Head of caudate nucleus (tissue), 42 donors: ENCODE measurements at places on chromosomes 7 and 10.

DNA sequence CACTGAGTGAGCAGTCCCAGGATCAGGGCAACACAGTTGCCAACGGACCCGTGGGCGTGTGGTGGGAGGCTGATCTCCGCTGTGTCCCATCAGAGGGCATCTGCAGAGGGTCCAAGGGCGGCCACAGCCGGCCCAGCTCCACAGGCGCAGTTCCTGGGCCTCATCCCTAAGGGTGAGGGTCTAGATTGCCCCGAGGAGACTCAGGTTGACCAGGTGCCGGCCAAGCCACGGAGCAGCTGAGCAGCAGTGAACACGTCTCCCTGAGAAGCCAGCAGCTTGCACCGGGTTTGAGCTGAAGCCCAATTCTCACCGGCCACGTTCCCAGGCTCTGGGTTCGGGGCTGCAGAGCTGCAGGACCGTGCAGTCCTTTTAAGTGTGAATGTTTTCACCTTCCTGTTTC, 58.8 kb upstream of the ADGRA1 start:
- DNase-seq = no peak

- DNase-seq = no peak
Observed at GRCh38 chr10:15262036-15262713, 93.7 kb upstream of the NMT2 start.

GRCh38 chr7:2613931-2614600, 17.7 kb upstream of the TTYH3 start:
- DNase-seq = no peak

DNA sequence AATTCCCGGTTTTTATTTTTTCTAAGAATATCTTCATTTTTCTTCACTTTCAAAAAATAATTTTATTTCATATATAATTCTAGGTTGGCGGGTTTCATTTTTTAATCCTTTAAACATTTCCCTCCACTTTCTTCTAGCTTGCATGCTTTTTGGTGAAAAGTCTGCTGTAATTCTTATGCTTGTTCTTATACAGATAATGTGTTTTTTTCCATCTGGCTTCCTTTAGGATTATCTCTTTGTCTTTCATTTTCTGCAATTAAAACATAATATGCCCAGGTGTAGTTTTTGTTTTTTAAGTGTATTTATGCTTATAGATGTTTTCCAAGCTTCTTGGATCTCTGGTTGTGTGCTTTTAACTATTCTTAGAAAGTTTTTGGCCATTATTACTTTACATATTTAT, 341.3 kb upstream of the SEMA3C start:
- DNase-seq = no peak

- DNase-seq = no peak
Observed at GRCh38 chr10:15546606-15547005, 173.1 kb downstream of the ITGA8 start.

- DNase-seq = no peak
Observed at GRCh38 chr7:33926535-33926934, 21.2 kb downstream of the BMPER start.

DNA sequence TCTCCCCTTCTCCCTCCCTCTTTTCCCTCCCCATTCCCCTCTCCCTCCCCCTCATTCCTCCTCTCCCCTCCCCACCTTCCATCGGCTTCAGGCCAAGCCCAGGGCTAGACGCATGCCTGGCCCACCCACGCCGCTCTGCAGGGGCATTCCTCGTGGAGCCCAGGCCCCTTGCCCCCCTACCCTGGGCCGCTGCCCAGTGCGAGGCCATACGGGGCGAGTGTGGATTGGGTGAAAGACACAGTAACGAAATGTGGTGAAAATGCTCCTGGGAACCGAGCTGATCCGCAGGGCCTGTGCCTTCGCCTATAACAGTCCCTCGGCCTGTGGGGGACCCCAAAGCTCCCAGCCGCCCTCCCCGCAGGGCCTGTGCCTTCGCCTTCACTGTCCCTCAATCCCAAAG, 28.3 kb downstream of the ADGRA1 start:
- DNase-seq = no peak

GRCh38 chr10:6225263-6225814, 22.6 kb downstream of the PFKFB3 start:
- no peak for DNase-seq

GRCh38 chr10:71372882-71373495, 23.7 kb upstream of the CDH23 start:
- DNase-seq = peak; percentile 64

DNA sequence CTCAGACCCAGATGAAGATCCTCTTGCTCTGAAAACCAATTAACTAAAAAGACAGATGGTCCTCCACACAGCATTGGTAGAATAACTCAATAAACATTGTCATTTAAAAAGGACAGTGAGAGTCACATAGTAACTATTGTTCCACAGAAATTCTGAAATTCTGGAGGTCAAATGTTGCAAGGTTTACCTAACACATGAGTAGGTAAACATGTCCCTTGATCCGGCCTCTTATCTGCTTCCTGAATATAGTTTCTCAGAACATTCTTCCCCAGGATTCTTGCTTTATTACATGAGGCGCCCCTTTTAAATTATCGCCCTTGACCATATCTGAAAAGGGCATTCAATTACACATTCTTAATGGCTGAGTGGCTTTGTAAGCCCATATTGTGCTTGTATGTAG, 270.7 kb downstream of the SEMA3D start:
- DNase-seq = no peak

GRCh38 chr7:131046246-131046645, 281.4 kb upstream of the MKLN1 start:
- no peak for DNase-seq

DNA sequence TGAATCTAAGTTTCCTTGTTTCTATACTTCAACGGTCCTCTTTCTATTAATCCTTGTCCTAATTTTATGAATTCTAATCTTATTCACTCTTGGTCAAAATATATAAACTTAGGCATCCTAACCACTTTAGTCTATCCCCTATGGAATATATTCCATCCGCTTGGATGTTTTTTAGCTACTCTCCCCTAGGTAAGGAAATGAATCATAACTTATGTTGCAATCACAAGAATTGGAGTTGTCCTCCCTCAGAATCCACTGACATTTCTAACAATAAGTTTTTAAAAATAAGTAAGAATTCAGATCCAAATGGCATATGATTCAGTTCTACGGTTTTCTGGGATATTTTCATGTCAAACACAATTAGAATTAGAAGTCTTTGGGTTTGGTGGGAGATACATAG, 1081.6 kb downstream of the SORCS1 start:
- no peak for DNase-seq

GRCh38 chr10:43806831-43807640, 158.4 kb upstream of the ZNF32 start:
- no peak for DNase-seq

- DNase-seq = no peak
Observed at GRCh38 chr10:42637142-42637541, 1.2 kb downstream of the ZNF33B start.

DNA sequence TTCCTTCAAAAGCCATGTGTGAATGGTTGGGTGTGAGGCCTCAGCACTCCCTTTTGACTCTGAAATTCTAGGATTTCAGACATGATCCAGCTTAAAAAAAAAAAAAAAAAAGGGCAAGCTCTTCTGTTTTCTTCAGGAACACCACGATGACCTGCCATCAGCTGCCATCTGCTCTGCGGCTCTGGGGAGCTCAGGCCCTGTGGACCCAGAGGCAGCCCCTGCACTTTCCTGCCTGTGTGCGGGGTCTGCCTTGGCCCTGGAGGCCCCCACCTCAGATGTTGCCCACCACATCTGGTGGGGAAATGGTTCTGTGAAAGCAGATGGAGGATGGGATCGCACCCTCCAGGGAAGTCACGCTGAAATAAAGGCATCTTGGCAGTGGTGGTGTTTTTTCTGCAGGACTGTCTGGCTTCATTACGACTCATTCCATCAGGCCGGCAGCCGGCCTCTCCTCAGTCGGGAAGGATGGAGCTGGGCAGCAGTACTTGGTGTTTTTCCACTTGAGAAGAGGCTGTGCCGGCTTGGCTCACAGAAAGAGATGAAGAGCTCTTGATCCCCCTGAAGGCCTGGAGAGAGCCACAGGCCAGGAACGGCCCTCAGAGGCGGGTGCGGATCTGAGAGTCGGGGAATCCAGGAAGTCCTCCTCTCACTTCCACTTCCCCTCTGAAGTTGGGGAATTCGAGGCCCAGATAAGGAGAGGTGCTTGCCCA, 66.1 kb upstream of the AQP1 start:
- DNase-seq = no peak

DNA sequence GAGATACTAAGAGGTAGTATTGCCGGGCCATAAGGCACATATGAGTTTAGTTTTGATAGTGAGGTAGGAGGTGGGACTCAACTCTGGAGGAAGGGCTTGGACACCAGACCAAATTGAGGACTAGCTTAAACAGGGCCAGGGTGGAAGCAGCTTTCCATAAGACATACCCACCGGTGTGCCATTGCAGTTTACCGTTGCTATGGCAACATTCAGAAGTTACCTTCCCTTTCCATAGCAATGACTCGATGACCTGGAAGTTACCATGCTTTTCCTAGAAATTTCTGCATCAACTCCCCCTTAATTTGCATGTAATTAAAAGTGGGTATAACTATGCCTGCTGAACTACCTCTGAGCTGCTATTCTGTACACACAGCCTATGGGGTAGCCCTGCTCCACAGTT, 10.9 kb upstream of the SNX10 start:
- no peak for DNase-seq

DNA sequence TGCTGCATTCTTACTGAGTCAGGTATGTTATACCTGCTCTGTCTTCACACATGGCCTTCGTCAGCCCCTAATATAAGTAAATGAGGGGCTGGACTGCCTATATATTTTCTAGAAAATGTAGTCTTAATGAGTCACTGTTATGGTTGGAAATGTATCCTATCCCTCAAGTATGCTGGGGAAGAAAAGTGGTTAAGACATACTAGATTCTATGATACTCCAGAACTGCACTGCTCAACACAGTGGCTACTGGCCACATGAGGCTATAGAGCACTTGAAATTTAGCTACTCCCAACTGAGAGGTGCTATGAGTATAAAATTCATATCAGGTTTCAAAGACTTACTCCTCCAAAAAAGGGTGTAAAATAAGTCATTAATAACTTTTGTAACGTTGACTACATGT, 104.3 kb upstream of the STEAP1B start:
- no peak for DNase-seq

DNA sequence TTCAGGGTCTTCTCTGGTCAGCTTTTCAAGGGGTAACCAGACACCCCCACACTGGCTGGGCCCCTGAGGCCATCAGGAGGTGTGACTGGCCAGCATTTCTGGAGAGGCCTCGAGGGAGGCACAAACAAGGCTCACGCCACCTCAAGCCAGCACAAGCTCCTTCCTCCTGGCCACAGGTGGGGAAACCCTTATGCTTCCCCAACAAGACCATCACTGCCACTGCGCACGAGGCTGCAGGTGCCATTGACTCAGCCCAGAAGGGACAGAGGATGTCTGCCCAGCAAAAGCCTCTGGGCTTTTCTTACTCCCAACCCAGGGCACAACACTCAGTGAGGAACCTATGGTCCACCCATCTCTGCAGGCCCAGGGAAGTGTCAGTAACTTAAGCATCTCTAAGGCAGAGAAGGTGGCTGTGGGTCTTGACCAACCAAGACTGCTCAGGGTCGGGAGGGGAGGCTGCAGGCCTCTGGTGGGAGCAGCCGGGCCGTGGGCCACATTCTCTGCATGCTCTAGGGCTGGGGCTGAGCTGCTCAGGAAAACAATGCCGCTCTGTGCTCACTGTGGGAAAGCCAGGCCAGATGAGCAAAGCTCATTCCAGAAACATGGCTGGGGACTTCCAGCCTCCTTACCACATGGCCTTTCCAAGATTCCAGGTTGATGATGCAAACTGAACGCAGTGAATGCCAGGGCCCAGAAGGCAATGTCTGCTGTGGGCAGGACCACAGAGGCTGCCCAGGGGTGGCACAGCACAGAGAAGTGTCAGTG, 24.2 kb upstream of the RASSF4 start:
- peak; percentile 79 for DNase-seq

DNA sequence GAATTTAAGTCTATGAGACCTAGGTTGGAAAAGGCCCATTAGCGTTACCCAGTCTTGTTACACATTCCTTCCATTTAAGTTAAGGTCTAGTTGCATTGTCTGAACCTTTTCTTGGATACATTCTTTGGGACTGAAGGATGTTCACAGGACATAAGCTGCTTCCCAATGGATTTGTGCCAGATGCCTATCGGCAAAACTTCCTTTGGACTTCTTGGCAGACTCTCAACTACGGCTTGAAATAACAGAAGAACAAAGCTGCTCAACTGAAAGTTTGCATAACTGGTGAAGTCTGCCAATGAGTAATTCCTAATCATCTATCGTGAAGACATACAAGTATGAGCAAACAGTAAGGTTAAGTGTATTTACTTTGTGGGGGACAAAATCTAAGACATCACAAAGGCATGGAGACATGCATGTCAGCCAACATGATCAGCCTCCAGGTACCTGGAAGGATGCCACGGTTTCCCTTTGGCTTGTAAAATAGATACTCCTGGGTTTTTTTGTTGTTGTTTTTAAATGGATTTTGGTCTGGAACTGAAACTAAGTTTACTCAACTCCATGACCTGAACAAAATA, 35.4 kb downstream of the MALSU1 start:
- no peak for DNase-seq

DNA sequence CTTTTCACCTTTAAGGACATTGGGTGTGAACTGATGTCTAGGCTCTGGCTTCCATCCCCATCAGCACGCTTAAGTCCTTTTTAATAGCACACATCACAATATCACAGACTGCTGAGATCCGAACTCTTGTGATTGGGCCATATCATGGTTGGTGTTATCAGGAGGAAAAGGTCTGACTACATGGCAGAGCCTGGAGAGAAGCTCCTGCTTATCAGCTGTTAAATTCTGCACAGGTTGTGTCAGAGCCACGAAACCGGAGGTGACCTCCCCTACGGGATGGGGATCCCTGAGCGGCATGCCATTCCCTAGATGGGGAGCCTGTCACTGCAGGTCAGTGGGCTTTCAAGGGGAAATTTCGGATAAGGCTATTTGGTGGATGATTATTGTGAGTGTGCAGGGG, 182.4 kb downstream of the INHBA start:
- no peak for DNase-seq

DNA sequence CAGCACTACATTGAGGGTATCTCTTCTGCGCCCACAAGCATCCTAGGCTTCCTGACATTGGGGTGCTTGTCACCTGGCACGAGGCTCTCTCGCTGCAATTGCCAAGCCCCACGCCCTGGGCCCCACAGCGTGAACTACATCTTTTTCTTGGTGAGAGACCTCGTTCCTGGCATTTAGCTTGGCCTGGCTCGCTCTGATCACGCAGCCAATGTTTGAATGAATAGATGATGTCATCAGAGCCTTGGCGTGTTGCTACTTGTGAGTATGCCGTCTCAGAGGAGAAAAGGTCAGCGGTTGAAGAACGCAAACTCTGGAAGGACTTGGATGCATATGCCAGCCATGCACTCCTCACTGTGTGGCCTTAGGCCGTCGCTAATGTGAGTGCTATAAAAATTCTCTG, 150.2 kb upstream of the AUTS2 start:
- DNase-seq = no peak

GRCh38 chr7:8765374-8765773, 332.0 kb downstream of the NXPH1 start:
- no peak for DNase-seq

- no peak for DNase-seq
Observed at GRCh38 chr7:33356336-33356735, 227.0 kb downstream of the BBS9 start.
